T-helper 17 cell (primary cell): ENCODE measurements at places on chromosomes 3 and 15.

DNA sequence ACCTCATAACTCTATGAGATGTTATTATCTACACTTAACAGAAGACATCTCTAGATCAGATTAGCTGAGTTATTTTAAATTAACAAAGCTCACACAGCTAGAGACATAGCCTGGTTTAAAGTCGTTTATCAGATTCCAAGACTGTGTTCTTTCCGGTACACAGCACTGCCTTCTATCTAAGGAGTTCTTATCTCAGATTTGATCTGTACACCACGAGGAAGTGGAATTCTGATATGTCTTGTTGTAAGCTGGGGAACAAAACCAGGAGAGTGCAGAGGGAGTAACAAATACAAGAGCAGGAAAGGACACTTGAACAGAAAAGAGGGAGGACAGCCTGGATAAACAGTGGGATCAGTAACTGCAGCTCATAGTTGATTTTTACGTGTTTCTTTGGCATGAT, 61.7 kb upstream of the KCNMB2 start:
- no peaks in the 10 kb centered on the region for H3K4me1 ChIP-seq
- H3K27me3 ChIP-seq, result peaks cover 37% of the 10 kb centered on the region
- H3K27ac ChIP-seq, result no peak overlapping the region
- no peak overlapping the region for H3K4me3 ChIP-seq
- H3K36me3 ChIP-seq, result no peaks in the 10 kb centered on the region

GRCh38 chr15:80931191-80931590, 58.4 kb downstream of the MESD start:
- DNase-seq, result no peak
- H3K36me3 ChIP-seq, result peaks cover 7% of the 10 kb centered on the region
- H3K4me3 ChIP-seq, result no peak overlapping the region
- peaks cover 7% of the 10 kb centered on the region for H3K4me1 ChIP-seq
- no peaks in the 10 kb centered on the region for H3K27me3 ChIP-seq
- no peak overlapping the region for H3K27ac ChIP-seq

DNA sequence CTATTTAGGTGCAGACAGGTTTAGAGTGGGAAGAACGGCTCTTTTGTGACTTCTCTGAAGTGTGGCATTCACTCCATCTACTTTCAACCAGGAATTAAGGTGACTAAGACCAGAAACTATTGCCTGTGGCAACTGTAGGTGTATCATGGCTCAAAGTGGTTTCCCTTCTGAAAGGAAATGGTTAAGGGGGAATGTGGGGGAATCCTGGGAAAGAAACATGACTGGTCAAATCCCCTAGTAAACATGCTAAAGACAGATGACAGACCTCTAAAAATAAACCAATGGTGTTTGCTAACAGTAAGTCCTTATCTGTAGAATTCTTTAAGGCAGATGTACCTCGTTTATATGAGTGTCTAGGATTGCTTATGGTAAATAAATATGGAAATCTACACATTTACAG, 56.9 kb downstream of the MEGF11 start:
- H3K27ac ChIP-seq, result no peak overlapping the region
- H3K4me1 ChIP-seq, result no peaks in the 10 kb centered on the region
- DNase-seq, result no peak
- no peaks in the 10 kb centered on the region for H3K36me3 ChIP-seq
- H3K4me3 ChIP-seq, result no peak overlapping the region
- peaks cover 50% of the 10 kb centered on the region for H3K27me3 ChIP-seq

DNA sequence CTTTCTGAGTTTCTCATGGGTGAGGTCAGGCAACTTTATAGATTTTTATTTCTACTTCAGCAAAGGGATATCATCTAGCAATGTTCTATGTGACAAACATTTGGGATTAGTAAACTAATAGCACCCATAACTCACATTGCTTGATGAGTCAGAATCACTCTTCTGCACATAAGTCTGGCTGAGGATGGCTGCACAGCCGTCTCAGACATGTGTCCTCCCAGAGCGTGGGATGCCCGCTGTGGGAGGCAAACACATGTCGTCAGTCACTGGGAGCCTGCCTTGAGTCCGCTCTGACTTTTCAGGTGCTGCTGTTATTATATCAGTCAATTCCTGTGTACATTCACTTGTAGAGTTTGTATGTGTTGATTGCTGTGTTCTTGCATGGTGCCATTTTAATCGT, 230.7 kb upstream of the TRIM42 start:
- H3K4me1 ChIP-seq, result no peaks in the 10 kb centered on the region
- no peak overlapping the region for H3K4me3 ChIP-seq
- peaks cover 16% of the 10 kb centered on the region for H3K27me3 ChIP-seq
- H3K36me3 ChIP-seq, result no peaks in the 10 kb centered on the region
- H3K27ac ChIP-seq, result no peak overlapping the region

DNA sequence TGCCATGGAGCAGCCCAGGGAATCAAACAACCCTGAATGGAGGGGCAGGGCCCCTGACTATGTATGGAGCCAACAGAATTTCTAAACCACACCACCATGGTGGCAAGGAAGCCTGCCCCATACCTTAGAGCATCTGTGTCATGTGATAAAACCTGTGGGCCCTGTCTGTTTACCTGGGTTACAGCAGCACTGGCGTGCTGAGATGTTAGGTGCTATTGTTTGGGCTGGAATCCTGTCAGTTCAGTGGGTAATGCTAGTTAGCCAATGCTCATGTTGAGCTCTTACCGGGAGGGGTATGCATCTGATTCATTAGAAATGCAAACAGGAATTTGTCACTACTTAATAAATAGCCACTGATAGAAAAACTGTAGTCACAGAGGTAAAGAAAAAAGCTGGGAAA, 63.5 kb upstream of the ETV5 start:
- H3K4me1 ChIP-seq, result peaks cover 3% of the 10 kb centered on the region
- H3K4me3 ChIP-seq, result no peak overlapping the region
- no peaks in the 10 kb centered on the region for H3K36me3 ChIP-seq
- peaks cover 14% of the 10 kb centered on the region for H3K27me3 ChIP-seq

GRCh38 chr3:67875338-67875737, 220.9 kb upstream of the SUCLG2 start:
- H3K27me3 ChIP-seq, result peaks cover 10% of the 10 kb centered on the region
- H3K4me3 ChIP-seq, result no peak overlapping the region
- no peak for DNase-seq
- peaks cover 3% of the 10 kb centered on the region for H3K4me1 ChIP-seq
- no peaks in the 10 kb centered on the region for H3K36me3 ChIP-seq
- H3K27ac ChIP-seq, result no peak overlapping the region

DNA sequence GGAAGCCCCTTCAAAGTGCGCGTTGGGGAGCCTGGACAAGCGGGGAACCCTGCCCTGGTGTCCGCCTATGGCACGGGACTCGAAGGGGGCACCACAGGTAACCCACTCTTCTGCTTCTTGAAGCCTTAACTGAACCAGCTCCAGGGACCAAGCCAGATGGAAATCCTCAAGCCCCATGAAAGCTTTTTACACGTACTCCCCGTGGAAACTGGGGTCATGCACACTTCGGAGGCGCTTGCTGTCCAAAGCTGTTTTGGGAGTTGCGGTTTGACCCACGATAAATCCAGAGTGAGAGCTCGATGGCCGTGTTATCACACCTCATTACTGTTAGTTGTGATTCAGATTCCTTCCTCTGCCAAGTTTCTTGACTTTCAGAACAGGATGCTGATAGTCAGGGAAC, 47.5 kb downstream of the DNASE1L3 start:
- H3K4me3 ChIP-seq, result no peak overlapping the region
- no peak for DNase-seq
- H3K27me3 ChIP-seq, result no peaks in the 10 kb centered on the region
- H3K36me3 ChIP-seq, result peaks cover 3% of the 10 kb centered on the region
- H3K27ac ChIP-seq, result no peak overlapping the region
- peaks cover 2% of the 10 kb centered on the region for H3K4me1 ChIP-seq

DNA sequence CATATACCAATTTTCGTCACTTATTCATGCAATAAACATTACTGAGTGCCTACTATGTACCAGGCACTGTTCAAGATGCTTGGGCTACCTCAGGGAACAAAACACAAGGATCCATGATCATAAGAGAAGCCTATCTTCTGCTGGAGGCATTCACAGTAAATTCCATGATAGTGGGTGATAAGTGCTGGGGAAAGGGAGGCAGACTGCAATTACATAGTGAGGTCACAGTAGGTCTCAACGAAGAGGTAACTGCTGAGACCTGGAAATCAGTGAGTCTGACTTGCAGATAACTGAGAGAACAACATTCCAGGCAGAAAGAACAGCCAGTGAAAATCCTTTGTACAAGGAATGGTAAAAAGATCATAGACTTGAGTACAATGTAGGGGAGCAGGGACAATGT, 33.6 kb downstream of the RAF1 start:
- H3K27ac ChIP-seq, result peak overlapping the region; percentile 49
- no peak overlapping the region for H3K4me3 ChIP-seq
- no peaks in the 10 kb centered on the region for H3K36me3 ChIP-seq
